ENCODE measurements at places on chromosomes 5 and 9. TPM values are rescaled to one million over a fixed set of nuclear protein-coding genes. Genes with fewer than 3 reads are reported as not detected.
A peak's percentile ranks its signal among the peaks of the same experiment; 100 is the strongest.

TPPP gene
- total RNA-seq = 0.10 TPM

TJP2 gene
- total RNA-seq = 37.9 TPM

PCDHGB2 gene
- 0.18 TPM for total RNA-seq

PTGER4 gene
- 54.1 TPM for total RNA-seq

FAM78A gene
- 88.7 TPM for total RNA-seq

MUSK gene
- not detected for total RNA-seq

ARRDC3 gene
- 47.1 TPM for total RNA-seq

TLX3 gene
- not detected for total RNA-seq

PPP2CA gene
- 146 TPM for total RNA-seq

PAEP gene
- total RNA-seq = not detected

ESM1 gene
- 0.76 TPM for total RNA-seq

DNA sequence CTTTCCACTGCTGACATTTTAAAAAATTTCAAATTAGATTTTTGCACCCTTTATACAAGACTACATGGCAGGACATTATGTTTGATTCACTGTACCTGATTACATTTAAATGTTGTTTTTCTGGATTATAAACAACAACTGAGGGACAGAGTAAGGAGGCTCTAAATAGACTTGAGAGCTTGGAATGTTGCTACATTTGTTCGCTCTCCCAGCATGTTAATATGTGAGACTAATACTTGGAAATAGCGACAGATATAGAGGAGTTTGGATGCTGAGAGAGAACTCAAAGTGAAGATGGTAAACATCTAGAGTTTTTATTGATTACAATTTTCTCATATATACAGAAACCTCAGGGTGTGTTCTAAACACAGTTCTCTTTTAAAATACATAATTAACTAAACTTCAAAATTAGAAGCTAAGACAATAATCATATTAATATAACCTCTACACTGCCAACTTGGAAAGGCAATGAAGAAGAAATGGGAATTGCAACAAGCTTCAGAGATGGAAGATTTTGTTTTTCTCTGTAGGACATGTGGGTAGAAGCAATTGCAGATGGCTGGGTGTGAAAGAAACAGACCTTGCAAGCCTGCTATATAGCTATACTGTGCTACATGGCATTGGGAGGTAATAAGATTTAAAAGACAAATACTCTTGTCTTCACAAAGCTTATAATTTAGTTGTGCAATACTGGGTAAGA lies 1.4 kb upstream of the NDFIP1 start:
- H3K4me1 ChIP-seq = peaks cover 45% of the 10 kb centered on the region
- peak overlapping the region; percentile 1 for H3K4me3 ChIP-seq
- DNase-seq = no peak
- H3K27me3 ChIP-seq = no peaks in the 10 kb centered on the region
- no peak overlapping the region for H3K27ac ChIP-seq

DNA sequence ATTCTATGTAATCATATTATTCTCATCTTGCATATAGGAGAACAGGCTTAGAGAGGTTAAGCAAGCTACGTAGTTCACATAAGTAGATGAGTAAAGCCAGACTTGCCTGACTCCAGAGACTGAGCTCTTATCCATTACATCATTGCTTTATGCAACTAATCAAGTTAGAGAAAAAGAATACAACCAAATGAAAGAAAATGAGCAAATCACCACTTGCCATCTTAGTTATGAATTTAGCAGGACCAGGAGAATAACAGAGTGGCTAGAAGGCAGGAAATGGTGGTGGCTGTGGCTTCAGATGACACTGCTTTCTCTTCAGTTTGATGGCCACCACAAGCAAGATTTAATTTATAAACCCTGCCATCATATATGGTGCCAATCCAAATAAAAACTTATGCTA lies 26.6 kb downstream of the POC5 start:
- no peaks in the 10 kb centered on the region for H3K27me3 ChIP-seq
- no peak overlapping the region for H3K4me3 ChIP-seq
- DNase-seq = peak; percentile 36

- H3K36me3 ChIP-seq = no peaks in the 10 kb centered on the region
- no peaks in the 10 kb centered on the region for H3K27me3 ChIP-seq
- H3K4me1 ChIP-seq = no peaks in the 10 kb centered on the region
- no peak for DNase-seq
- no peak overlapping the region for H3K4me3 ChIP-seq
Observed at GRCh38 chr5:57862471-57862911, 379.9 kb upstream of the ACTBL2 start.

- H3K4me1 ChIP-seq = peaks cover 28% of the 10 kb centered on the region
- no peak for DNase-seq
- no peak overlapping the region for H3K4me3 ChIP-seq
- no peaks in the 10 kb centered on the region for H3K36me3 ChIP-seq
- H3K27me3 ChIP-seq = peaks cover 3% of the 10 kb centered on the region
Observed at GRCh38 chr9:129709438-129710168, 43.2 kb downstream of the PTGES start.

DNA sequence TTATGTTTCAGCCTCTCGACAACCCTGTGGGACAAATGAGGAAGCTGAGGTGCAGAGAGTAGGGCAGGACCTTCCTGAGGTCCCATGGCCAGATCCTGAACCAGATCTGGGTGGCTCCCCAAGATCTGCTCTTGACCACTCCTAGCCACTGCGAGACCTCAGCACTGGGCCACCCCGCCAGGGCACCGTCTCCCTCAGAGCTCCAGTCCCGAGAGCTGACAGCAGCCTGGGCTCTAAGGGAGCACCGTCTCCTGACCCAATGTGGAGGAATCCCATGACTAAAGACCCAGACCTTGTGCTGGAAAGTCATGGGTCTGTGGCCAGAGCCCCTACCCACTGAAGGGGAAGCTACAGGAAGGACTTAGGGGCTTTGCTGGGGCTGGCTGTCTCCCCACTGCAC lies 4.5 kb upstream of the LMX1B start:
- H3K4me3 ChIP-seq = no peak overlapping the region
- peaks cover 54% of the 10 kb centered on the region for H3K27me3 ChIP-seq

DNA sequence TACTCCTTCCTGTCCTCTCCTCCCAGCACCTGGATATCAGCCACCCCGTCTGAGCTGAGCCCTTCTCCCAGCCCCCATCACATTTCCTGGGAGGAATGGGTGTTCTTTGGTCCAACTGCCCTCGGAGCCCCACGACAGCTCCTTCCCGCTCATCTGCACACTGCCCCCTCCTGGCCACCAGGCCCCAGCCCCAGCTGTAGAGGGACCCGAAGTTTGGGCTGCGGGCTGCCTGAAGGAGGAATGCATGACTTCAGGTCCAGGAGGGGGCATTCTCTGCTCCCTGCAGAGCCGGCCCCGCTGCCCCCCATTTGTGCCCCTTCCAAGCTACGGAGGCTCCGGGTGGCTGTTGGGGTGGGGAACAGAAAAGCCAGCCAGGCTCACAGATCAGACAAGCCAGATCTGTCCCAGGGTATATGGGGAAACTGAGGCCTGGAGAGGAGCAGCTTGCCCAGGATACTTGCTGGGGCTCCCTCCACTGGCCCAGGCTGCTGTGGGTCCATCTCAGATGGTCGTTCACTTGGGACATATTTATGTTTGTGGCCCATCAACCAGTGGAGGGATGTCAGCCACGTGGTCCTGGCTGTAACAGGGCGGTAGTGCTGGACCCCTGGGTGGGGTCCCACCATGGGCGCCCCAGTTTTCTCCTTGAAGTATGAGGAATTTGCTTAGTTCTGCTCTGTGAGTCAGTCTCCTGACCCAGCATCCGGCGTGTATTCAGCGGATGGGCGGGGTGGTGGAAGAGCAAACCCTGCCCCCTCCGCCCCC lies 33.1 kb downstream of the DAB2IP start:
- no peaks in the 10 kb centered on the region for H3K36me3 ChIP-seq
- H3K4me3 ChIP-seq = no peak overlapping the region
- no peak overlapping the region for H3K27ac ChIP-seq
- no peak for DNase-seq
- H3K4me1 ChIP-seq = no peaks in the 10 kb centered on the region
- H3K27me3 ChIP-seq = peaks cover 8% of the 10 kb centered on the region

DNA sequence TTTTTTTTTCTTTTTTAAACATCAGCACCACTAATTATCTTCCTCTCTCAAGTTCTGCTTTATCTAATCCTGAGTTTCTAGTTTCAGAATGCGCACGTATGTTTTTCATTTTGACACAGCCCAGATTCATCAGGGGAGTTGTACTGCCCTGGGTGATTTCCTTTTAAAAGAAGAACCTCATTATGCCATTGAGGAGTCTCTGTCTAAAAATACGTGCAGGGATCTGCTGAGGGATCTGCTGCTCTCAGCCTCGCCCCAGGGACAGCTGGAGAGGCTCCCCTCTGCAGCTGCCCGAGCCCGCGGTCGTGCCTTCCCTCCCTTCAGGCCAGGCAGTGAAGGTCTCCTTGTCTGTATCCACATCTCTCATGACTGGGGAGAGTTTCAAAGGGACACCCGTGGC lies 273.1 kb downstream of the ARHGEF28 start:
- no peak overlapping the region for H3K27ac ChIP-seq
- peaks cover 47% of the 10 kb centered on the region for H3K27me3 ChIP-seq
- H3K36me3 ChIP-seq = no peaks in the 10 kb centered on the region
- H3K4me1 ChIP-seq = peaks cover 37% of the 10 kb centered on the region
- H3K4me3 ChIP-seq = no peak overlapping the region

- no peak for DNase-seq
- H3K27ac ChIP-seq = no peak overlapping the region
- no peaks in the 10 kb centered on the region for H3K27me3 ChIP-seq
- peaks cover 48% of the 10 kb centered on the region for H3K4me1 ChIP-seq
- no peak overlapping the region for H3K4me3 ChIP-seq
Observed at GRCh38 chr9:135885100-135885853, 22.1 kb downstream of the CAMSAP1 start.

DNA sequence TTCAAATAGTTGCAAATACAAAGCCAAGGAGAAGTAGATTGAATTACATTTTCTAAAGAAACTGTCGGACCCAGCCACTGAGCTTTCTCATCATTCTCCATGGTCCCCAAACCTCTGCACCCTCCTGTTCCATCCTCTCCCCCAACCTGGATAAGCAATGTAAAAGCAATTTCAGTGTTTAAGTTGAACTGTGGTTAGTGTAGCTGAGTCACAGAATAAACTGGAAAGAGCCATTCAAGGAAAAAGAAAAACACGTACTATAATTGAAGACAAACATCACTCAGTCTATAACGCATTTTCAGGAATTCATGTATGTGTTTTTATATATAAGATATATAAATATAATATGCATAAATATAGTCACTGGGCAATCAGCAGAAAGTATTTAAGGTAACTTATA lies 54.1 kb upstream of the TMEM161B start:
- DNase-seq = no peak
- no peak overlapping the region for H3K4me3 ChIP-seq
- no peak overlapping the region for H3K27ac ChIP-seq
- no peaks in the 10 kb centered on the region for H3K36me3 ChIP-seq
- H3K4me1 ChIP-seq = no peaks in the 10 kb centered on the region

- no peak for DNase-seq
- no peaks in the 10 kb centered on the region for H3K4me1 ChIP-seq
- no peaks in the 10 kb centered on the region for H3K27me3 ChIP-seq
- H3K36me3 ChIP-seq = no peaks in the 10 kb centered on the region
Observed at GRCh38 chr5:2699686-2700085, 51.8 kb downstream of the IRX2 start.

DNA sequence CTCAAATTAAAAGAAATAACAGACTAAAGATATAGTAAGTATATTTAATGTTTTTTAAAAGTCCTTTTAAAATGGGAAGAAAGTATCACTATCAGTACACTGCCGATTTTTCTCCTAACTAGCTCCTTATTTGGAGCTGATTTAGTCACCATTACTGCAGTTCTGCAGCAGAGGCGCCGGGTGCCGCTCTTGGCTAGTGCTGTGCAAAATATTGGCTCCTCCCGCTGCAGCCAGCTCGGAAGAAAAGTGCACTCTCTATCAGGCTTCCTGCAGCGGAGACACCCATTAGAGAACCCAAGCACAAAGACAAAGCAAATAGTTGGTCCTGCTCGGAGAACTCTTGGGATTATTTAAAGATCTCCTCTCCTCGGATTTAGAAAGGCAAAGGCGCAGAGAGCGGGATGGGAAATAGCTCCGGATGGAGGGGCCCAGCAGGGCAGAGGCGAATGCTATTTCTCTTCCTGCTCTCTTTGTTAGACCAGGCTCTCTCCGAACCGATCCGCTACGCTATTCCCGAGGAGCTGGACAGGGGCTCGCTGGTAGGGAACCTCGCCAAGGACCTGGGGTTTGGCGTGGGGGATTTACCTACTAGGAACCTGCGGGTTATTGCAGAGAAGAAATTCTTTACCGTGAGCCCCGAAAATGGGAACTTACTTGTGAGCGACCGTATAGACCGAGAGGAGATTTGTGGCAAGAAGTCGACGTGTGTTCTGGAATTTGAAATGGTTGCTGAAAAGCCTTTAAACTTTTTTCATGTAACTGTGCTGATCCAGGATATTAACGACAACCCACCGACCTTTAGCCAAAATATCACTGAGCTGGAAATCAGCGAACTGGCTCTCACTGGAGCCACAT lies at the start of gene PCDHGB3:
TSS of gene PCDHGB3 (plus strand) at position 249 of the 855 bp plus-strand sequence. CDS start at position 402, 153 bp downstream.
- no peak within 1 kb of the TSS for H3K27ac ChIP-seq
- peak within 1 kb of the TSS; percentile 46 for H3K4me3 ChIP-seq
- peaks cover 14% of the 10 kb centered on the region for H3K36me3 ChIP-seq
- peak; percentile 33 for DNase-seq
- peaks cover 39% of the 10 kb centered on the region for H3K27me3 ChIP-seq

DNA sequence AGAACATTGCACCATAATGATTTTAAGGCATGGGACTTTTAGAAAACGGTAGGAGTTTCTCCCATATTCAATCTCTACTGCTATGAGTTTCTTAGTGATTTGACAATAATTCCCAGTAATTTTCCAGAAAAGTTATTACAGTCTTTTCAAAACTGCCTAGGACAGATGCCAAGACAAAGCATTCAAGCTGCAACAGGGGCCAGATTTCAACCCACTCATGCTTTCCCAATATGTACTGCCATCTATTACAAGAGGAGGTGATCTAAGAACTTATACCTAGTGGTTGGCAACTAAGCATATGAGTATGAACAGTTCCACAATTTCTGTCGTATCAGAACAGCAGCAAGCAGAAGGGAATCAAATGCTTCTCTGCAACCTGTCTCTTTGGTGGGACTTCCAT lies 95.1 kb upstream of the TMED7 start:
- no peaks in the 10 kb centered on the region for H3K4me1 ChIP-seq
- H3K36me3 ChIP-seq = no peaks in the 10 kb centered on the region
- H3K27me3 ChIP-seq = peaks cover 27% of the 10 kb centered on the region
- no peak overlapping the region for H3K27ac ChIP-seq
- H3K4me3 ChIP-seq = no peak overlapping the region

DNA sequence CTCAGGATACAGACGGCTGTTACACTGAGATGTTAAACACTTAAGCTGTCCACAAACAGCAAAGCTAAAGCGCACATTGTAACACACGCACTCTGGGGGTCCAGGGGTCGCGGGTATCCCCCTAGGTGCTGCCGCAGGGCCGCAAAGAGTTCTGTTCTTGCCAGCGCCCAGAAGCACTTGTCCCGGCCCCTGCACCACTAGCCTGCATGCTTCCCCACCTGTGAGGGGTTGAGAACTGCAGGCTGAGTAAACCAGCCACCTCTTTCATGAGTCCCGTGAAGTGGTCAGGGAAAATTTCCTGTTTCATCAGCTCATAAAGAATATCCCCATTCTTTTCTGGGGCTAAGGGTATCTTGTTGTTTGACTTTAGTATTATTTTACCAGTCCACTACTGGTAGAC lies 154.4 kb upstream of the FBXL17 start:
- no peak for DNase-seq
- no peaks in the 10 kb centered on the region for H3K4me1 ChIP-seq
- H3K27ac ChIP-seq = no peak overlapping the region
- no peaks in the 10 kb centered on the region for H3K36me3 ChIP-seq

Measured in activated CD4-positive, alpha-beta memory T cell treated with anti-CD3 and anti-CD28 coated beads, Interleukin-2, amount 10 ng/mL, durations not matched to agents 7 days and 5 days (primary cell).